Hair follicle dermal papilla cell (primary cell): ENCODE measurements at places on chromosomes 5 and 9. TPM values are rescaled to one million over a fixed set of nuclear protein-coding genes. Genes with fewer than 3 reads are reported as not detected.

The SLC25A2 gene
- 1.3 and 1.9 TPM in 2 replicates for total RNA-seq

The F2RL2 gene
- total RNA-seq, result 15.9 and 24.7 TPM in 2 replicates

The SLC36A2 gene
- total RNA-seq, result not detected in 2 replicates

The NMUR2 gene
- total RNA-seq, result not detected in 2 replicates

The TAF11L14 gene
- not detected in 2 replicates for total RNA-seq

The SPOCK1 gene
- total RNA-seq, result 6.2 and 11.5 TPM in 2 replicates

The TAS2R1 gene
- not detected in 2 replicates for total RNA-seq

The ANKRD34B gene
- total RNA-seq, result not detected in 2 replicates

The TLE1 gene
- 25.7 and 28.7 TPM in 2 replicates for total RNA-seq

The STPG3 gene
- total RNA-seq, result not detected in 2 replicates

The OR1J2 gene
- total RNA-seq, result 0.24 and 0.32 TPM in 2 replicates

The ALDH1A1 gene
- 0.49 TPM in 1 of 2 replicates, not detected in the other for total RNA-seq

The WHRN gene
- total RNA-seq, result 2.2 and 3.6 TPM in 2 replicates

The TTC33 gene
- 10.4 and 13.1 TPM in 2 replicates for total RNA-seq

The TAF11L10 gene
- not detected in 2 replicates for total RNA-seq

The NOXA1 gene
- 0.49 and 0.65 TPM in 2 replicates for total RNA-seq

The ARID3C gene
- total RNA-seq, result 0.12 and 0.32 TPM in 2 replicates

The RNF180 gene
- 5.7 and 8.4 TPM in 2 replicates for total RNA-seq

The EQTN gene
- 0.16 TPM in 1 of 2 replicates, not detected in the other for total RNA-seq

The PDLIM4 gene
- 65.0 and 78.2 TPM in 2 replicates for total RNA-seq

The PRSS3 gene
- 0.61 TPM in 1 of 2 replicates, not detected in the other for total RNA-seq

The MPDZ gene
- 50.3 and 56.6 TPM in 2 replicates for total RNA-seq

The GRPEL2 gene
- 21.5 and 23.2 TPM in 2 replicates for total RNA-seq

The SPATA31C1 gene
- total RNA-seq, result not detected in 2 replicates

The EDIL3 gene
- total RNA-seq, result 70.1 and 120 TPM in 2 replicates

The GEMIN5 gene
- 15.1 and 21.6 TPM in 2 replicates for total RNA-seq

The RBM18 gene
- 10.0 and 11.4 TPM in 2 replicates for total RNA-seq

The NUDT12 gene
- 8.4 and 11.4 TPM in 2 replicates for total RNA-seq

The SCGB3A2 gene
- total RNA-seq, result not detected in 2 replicates

The CCNB1 gene
- total RNA-seq, result 21.6 and 23.4 TPM in 2 replicates

The SPATA31E1 gene
- total RNA-seq, result not detected in 2 replicates

The CARD9 gene
- 2.9 and 3.2 TPM in 2 replicates for total RNA-seq

The PCDHGA6 gene
- 6.5 and 6.8 TPM in 2 replicates for total RNA-seq

The GADD45G gene
- total RNA-seq, result 0.61 and 0.81 TPM in 2 replicates

The ZDHHC21 gene
- 9.5 and 15.6 TPM in 2 replicates for total RNA-seq

The FBP2 gene
- not detected in 2 replicates for total RNA-seq

The ISOC1 gene
- 10.1 and 12.0 TPM in 2 replicates for total RNA-seq

The C5orf58 gene
- not detected in 2 replicates for total RNA-seq

The SOWAHA gene
- under 0.01 TPM in 1 of 2 replicates, not detected in the other for total RNA-seq

The CCDC152 gene
- 2.2 and 2.8 TPM in 2 replicates for total RNA-seq

The STK32A gene
- total RNA-seq, result 3.5 and 6.3 TPM in 2 replicates

The MRPL50 gene
- 7.5 and 8.3 TPM in 2 replicates for total RNA-seq
